Activated CD8-positive, alpha-beta memory T cell treated with anti-CD3 and anti-CD28 coated beads for 4 hours (primary cell): ENCODE measurements at places on chromosomes 12 and 14.

GRCh38 chr12:31234955-31235867 lies 90.7 kb downstream of the SINHCAF start:
- DNase-seq, result no peak

DNA sequence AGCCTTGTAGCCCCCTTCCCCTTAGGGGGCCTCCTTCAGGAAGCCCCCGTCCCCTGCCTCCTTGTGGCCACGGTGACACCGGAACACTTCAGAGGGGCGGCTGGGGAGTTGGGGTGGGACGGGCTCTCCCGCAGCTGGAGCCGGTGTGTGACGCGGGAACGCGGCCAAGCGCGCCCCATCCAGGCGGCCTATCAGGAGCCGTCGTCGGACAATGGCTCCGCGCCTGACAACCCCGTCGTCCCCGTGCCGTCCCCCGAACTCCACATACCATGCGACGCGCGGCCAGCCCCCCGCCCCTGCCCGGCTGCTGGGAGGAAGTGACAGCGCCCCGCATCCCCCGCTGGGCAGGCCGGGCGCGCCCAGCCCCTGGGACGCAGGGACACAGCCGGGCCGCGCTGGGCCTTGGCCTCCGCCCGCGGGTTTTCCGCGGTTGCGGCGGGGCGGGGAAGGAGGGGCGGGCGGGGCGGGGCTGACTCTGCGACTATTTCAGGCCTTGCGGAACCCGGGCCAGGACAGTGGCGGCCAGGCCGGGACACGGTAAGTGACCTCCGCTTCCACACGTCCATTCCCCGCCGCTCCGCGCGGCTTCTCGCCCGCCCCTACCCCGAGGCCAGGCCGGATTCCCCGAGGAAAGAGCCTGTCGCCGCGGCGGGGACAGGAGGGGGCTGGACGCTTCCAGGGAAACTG lies at the start of gene TNFAIP2:
TSS of gene TNFAIP2 (plus strand) at position 515 of the 687 bp plus-strand sequence. CDS start 2,997 bp downstream, outside the sequence.
- no peak for DNase-seq

- DNase-seq, result no peak
Observed at GRCh38 chr12:97535582-97535981, 73.0 kb downstream of the RMST start.

DNA sequence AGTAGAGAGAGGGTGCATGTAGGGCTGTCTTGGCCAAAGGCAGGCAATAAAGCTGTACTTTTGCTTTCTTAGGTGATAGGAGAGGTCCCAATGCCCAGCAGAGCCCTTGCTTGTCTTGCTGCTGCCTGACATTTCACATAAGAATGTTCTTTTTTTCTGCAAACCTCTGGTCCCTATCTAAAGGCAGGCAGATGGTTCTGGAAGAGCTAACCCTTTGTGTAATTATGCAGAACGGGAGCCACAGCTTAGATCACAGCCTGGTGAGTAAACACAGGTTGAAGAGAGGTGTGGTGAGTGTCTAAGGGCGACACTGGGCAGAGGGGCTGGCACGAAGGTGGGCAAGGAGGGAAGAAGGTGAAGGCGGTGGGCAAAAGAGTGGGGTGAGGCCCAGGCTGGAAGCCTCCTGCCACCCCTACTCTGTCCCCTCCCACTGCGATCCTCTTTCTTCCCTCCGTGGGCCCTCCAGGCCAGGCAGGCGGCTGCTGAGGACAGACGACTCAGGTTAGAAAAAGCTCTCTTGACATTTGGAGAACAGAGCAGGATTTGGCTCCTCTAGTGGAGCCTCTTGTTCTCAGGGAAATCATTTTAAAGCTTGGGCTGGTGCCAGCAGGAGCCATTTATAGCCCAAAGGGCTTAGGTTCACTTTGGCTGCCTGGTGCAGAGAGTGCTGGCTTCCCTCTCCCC lies 42.8 kb downstream of the PRMT8 start:
- no peak for DNase-seq
